ENCODE measurements at places on chromosomes 5 and 9.

GRCh38 chr5:89191374-89191773 is 308.4 kb upstream of the MEF2C start:
- no peak for DNase-seq

DNA sequence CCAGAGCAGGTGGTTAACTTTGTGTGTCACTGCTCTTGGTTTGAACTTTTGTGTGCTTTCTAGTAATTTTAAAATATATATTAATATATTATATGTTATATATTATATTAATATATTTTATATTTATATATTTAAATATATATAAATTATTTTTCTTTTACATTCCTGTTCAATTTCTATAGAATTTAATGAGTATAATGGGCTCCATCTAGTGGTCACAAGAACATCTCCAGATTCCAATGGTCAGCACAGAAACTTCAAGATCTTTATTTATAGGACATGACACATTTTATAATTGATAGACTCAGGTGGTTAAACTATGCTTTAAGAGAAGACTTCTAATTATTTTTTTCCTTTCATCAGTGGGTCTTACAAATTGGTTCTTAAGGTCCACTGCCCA is 39.1 kb downstream of the COL23A1 start:
- no peak for DNase-seq

DNA sequence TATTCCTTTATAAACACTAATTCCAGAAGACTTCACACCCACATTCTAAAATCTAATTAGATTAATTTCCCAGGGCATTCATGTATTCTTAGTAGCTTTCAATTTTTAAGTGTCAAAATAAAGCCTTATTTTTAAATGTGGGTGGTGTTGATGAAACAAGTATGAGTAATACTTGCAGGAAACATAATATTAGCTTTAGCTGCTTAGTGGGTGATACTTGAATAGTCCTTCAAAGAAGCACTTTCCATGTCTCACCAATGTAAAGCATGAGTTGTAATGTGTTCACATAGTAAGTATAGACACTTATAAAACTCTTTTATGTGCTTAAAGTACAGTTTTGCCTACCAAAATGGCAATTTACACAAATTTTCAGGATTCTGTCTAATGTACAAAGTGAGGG is 6.9 kb downstream of the FNBP1 start:
- DNase-seq, result no peak

DNA sequence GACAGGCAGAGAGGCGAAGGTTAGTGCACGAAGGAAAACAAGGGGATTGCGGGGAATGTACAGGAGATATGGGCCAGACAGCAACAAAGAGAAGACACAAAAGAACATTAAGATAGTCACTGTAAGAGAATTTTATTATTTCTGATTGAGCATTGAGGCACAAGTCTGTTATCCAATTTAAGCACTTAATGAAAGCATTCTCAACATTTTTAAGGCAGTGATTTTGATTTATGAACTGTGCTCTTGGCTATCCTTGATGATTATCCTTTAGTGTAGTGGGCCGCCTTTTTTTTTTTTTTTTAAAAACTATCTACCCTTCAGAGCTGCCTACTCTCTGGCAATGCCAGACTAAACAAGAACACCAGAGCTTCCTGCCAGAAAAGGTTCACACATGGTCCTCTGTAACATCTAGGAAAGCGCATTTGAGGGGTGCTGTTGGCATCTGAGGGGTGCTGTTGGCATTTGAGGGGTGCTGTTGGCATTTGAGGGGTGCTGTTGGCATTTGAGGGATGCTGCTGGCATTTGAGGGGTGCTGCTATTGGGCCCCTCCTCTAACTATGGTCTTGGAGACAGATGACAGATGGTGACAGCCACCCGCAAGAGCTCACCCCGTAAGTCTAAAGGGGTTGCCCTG is 3.0 kb downstream of the DAP start:
- DNase-seq, result no peak

GRCh38 chr5:44574678-44575077 is 185.5 kb upstream of the FGF10 start:
- DNase-seq, result no peak
